ENCODE measurements at places on chromosomes 2 and 18.

GRCh38 chr2:105749583-105750400 is 5.1 kb downstream of the NCK2 start:
- no peak for DNase-seq

DNA sequence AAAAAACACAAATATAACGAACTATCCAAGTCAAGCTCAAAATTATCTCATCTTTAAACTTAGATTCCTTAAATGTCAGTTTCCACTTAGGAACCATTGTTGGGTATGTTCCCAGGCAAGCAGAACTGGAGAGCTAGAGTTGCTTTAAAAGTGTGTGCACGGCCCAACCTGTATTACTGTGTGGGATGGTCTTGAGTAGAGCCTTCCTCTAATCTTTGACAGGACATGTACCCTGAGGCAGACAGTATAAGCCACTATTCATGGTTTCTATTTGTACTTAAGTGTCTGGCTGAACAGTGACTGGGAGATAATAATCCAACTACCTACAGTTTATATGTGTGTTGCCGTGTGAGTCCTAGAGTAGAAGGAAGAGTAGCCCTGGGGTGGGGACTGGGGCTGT is 239.7 kb downstream of the GPD2 start:
- no peak for DNase-seq

GRCh38 chr18:60082790-60083189 is 183.0 kb downstream of the PMAIP1 start:
- no peak for DNase-seq

GRCh38 chr2:28155627-28156026 is 237.0 kb upstream of the FOSL2 start:
- DNase-seq = no peak

GRCh38 chr2:73614997-73615396 is 27.2 kb downstream of the NAT8 start:
- DNase-seq = no peak

DNA sequence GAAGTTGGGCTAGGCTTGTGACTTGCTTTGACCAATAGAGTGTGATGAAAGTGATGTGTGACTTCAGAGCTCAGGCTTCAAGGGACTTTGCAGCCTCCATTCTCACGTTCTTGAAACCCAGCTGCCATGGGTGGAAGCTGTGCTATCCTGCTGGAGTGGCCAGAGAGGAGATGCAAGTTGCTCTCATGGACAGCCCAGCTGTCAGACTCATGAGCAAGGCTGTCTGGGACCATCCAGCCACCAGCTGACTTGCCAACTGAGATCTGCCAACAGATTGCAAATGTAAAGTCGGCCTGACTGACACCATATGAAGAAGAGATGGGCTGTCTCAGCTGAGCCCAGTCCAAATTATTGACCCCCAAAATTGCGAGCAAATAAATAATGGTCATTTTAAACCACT is 226.4 kb upstream of the CXCR4 start:
- no peak for DNase-seq

DNA sequence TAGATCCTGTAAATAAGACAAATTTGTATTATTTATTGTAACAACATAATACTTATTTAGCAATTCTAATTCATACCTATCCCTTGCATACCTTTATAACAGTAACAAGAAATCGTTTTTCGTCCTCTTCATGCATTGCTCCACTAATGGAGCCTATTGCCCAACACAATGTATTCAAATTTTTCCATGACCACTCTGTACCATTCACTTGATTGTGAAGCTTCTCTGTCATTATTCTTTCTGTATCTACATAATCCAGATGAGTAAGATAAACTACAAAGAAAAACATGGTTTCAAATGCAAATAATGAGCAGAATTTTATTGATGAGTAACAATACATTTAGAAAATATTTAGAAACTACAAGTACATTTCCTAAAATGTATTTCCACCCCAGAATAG is 21.6 kb upstream of the USP34 start:
- DNase-seq = no peak

GRCh38 chr2:209696836-209697711 is 74.6 kb upstream of the UNC80 start:
- DNase-seq = no peak

GRCh38 chr2:101751875-101752619 is 54.5 kb downstream of the MAP4K4 start:
- DNase-seq = no peak

GRCh38 chr2:151713291-151713903 is 20.9 kb downstream of the NEB start:
- no peak for DNase-seq

GRCh38 chr18:56060967-56061541 is 473.1 kb upstream of the TCF4 start:
- DNase-seq = no peak

DNA sequence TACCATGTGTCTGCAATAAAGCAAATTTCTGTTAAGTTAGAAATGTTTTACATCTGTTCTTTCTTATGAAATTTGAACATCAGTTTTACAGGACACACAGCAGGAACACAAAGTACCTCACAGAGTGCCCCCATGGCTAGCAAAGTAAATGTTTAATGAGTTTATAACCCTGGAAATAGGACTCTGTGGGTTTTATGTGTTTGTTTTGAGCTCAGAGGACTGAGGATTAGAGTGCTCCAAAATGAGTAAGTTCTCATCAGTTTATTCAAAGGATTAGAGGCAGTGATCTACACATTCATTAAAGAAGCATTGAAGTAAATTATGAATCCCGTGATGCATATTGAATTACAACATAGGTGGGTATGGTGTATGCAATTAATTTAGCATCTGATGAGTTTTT is 281.8 kb downstream of the GULP1 start:
- no peak for DNase-seq

GRCh38 chr2:121362774-121363173 is 77.8 kb upstream of the TFCP2L1 start:
- no peak for DNase-seq

DNA sequence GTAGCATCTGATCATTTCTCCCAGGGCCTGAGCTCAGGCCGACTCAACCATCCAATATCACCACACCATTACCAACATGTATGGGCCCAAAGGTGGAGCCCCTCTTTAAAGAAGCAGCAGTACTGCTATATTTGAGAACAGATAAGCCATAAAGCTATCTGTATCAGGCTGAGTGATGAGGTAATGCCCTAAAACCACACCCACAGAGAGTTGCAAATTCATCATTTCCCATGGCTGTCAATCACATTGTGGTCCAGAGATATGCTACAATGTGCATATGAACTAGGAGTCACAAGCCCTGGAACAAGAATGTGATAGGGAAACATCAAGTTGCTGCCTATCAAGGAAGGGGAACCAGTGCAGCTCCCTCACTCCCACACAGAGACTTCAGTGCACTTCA is 52.6 kb upstream of the GALNT13 start:
- no peak for DNase-seq

DNA sequence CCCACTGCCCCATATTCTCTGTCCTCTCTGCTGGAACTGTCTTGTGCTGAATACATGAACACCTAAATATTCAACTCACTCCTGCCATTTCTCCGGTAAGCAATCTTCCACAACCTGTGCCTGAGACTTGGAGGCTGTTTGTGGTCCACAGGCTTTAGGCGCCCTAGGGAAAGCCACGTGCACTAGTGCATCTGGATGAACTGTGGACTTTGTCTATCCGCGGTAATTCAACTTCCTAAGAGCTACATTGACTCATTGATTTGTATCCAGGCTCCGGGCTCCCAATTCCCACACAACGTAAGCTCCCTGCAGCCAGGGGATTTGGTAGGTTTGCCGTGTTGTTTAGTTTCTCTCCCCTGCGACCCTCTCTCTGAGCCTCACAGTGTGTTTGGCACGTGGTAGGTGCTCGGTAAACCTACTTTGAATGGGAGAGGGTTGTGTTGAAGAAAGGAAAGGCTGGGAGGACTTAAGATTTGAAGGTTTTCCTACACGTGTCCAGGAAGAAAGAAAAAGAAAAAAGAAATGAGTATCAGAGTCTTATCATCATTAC is 718.2 kb downstream of the DPP10 start:
- DNase-seq = no peak

Data from stimulated activated CD4-positive, alpha-beta T cell treated with anti-CD3 and anti-CD28 coated beads, Interleukin-15, amount 100 ng/mL, for 1 hour (primary cell).